ENCODE measurements at places on chromosomes 1 and 21. TPM values are rescaled to one million over a fixed set of nuclear protein-coding genes. Genes with fewer than 3 reads are reported as not detected.

FMOD gene
- total RNA-seq: 7.3 TPM

TRIM67 gene
- total RNA-seq: not detected

DNA sequence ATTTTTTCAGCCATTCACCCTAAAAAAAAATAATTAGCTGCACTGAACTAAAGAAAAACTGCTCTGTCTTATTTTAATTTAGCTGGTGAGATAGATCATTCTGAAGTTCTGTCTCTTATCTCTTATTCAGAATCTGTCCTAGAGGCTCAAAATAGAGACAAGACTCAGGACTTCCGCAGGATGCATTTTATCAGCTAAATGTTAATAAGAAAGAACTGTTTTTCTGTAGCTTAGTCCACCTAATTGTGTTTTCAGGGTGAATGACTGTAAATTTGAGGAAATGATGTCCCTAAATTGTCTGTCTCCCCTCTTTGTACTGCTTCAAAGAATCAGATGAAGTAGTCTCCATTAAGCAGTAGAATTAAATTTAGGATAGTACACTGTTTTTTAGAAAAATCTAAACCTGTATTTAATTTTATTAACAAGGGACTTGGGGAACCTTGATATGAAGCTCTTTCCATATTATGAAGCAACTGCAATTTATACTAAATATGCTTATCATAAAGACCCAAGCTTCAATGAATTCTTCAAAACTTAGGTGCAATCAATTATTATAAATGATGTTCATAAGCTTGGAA, 671.9 kb downstream of the RWDD3 start:
- no peak for DNase-seq

- no peak for DNase-seq
Measured at GRCh38 chr1:19468397-19468956, 16.9 kb downstream of the CAPZB start.

DNA sequence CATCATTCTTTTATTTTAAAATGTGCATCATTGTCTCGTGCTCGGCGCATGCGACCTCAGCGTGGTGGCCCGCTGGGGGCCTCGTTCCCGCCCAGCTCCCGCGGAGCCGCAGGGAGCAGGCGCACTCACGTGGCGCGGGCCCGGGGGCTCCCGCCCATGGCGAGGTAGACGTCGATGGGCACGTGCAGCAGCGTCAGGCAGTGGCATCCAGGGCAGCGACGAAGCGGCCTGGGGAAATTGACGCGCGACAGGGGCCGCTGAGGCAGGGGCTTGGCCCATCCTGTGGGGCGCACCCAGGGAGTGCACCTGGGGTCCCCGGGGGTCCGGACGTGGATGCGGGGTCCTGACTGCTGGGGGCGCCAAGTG, 994 bp downstream of the FAM229A start:
- no peak for DNase-seq

- DNase-seq: no peak
Measured at GRCh38 chr1:25881266-25881665, 5.8 kb upstream of the PAQR7 start.

- DNase-seq: no peak
Measured at GRCh38 chr1:26191739-26192138, 1.3 kb downstream of the CATSPER4 start.

DNA sequence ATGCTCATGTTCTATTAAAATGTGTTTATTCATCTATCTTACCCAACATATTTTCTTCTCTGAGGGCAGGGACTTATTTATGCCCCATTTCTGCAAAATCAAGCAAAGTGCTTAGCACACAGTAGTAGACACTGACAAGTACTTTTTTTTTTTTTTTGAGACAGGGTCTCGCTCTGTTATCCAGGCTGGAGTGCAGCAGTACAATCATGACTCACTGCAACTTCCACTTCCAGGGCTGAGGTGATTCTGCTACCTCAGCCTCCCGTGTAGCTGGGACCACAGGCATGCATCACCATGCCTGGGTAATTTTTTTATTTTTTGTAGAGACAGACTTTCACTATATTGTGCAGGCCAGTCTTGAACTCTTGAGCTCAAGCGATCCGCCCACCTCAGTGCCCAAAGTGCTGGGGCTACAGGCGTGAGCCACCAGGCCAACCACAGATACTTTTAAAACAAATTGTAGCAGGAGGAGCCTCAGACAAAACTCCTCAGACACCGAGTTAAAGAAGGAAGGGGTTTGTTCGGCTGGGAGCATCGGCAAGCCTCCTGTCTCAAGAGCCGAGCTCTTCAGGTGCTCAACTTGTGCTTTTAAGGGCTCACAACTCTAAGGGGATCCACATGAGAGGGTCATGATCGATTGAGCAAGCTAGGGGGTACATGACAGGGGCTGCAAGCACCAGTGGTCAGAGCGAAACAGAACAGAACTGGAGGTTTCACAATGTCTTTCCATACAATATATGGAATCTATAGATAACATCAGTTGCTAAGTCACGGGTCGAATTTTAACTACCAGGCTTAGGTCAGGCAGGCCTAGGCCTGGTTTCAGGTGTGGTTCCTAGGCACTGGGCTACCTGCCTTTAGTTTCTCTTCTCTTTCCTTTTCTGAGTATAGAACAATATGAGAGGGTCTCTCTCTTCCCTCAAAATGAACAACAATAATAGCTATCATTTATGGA, 5.7 kb upstream of the TMEM167B start:
- no peak for DNase-seq

DNA sequence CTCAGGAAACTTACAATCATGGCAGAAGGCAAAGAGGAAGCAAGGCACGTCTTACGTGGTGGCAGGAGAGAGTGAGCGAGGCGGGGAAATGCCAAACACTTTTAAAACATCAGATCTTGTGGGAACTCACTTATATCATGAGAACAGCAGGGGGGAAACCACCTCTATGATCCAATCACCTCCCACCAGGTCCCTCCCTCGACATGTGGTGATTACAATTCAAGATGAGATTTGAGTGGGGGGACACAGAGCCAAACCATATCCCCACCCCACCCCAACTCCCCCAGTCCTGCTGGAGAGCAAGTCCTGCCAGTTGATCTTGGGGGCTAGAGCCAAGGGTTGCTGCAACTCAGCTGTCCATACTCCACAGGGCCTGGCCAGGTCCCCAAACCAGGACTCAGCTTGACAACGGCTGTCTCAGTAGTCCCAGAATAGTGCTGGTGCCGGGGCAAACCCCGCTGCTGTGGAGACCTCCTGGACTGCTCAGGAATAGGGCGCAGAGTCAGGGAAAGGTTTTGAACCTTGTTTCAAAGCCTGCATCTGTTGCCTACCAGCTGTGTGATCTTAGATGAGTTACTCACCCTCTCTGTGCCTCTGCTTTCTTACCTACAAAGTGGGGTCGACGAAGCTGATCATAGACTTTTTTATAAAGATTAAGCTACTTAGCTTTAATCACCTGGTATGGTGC, 79.5 kb downstream of the STUM start:
- no peak for DNase-seq

Measured in heart left ventricle (tissue), 16 donors.